ENCODE measurements at places on chromosomes 13 and 19. TPM values are rescaled to one million over a fixed set of nuclear protein-coding genes. Genes with fewer than 3 reads are reported as not detected.

Gene PSG5
- total RNA-seq = 1.3 TPM

Gene ENOX1
- total RNA-seq = 0.78 TPM

Gene TMEM205
- total RNA-seq = 176 TPM

GRCh38 chr19:16836115-16837034 lies 7.2 kb downstream of the SIN3B start:
- no peak for DNase-seq

DNA sequence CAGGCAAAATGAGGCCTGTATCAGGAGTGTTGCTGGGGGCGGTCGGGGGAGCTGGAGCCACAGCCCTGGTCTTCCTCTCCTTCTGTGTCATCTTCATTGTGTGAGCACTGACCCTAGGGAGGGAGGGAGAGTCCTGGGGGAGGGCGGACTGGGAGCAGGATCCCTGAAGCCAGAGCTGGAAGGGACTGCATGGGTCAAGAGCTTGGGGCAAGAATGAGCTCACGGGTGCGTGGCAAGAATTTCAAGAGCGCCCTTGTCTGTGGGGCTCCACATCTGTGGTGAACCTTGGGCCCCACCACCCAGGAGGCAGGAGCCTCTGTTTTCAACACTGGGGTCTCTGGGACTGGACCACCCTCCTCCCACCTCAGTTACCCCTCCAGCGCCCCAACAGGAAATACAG lies 4.7 kb downstream of the SIGLEC7 start:
- no peak for DNase-seq

DNA sequence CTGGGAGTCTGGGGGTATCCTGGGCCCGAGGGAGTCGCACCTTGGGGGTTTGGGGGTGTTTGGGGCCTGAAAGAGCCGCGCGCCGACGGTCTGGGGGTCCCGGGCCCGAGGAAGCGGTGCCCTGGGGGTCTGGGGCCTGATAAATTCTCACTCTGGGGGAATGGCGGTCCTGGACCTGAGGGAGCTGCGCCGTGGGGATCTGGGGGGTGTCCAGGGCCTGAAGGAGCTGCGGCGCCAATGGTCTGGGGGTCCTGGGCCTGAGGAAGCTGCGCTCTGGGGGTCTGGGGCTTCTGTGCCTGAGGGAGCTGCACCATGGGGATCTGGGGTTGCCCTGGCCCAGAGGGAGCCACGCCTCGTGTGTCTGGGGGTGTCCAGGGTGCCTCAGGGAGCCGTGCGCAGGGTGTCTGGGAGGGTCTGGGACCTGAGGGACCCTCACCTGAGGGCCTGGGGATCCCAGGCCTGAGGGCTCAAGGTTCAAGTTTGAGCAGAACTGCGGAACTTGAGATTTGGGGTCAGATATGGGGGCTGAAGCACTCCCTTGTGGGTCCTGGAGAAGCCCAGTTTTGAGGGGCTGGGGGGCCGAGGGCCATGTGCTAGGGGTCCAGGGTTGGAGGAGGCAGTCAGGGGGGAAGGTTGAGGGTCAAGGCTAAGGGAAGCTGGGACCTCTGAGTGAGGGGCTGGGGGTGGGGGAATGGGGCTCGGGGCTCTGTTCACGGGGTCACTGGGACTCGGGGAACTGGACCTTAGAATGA lies 1.1 kb downstream of the HDGFL2 start:
- DNase-seq = no peak

DNA sequence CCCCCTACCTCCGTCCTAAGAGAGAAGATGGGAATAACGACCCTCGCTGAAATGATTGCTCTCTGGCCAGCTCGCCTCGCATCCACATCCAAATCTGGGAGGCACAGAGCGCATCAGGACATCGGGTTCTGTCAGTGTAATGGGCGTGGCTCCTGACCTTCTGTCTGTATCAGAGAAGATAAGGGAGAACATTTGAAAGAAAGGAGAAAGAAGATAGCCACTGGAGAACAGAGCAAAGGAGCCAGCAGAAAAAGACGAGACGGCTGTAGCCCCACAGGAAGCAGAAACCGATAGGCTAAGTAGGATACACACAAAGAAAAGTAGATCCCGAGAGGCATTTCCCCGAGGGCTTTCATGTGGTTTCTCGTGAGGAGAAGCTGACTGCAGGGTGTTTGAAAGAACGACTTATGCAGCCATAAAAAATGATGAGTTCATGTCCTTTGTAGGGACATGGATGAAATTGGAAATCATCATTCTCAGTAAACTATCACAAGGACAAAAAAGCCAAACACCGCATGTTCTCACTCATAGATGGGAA lies 14.0 kb upstream of the GJB2 start:
- no peak for DNase-seq

DNA sequence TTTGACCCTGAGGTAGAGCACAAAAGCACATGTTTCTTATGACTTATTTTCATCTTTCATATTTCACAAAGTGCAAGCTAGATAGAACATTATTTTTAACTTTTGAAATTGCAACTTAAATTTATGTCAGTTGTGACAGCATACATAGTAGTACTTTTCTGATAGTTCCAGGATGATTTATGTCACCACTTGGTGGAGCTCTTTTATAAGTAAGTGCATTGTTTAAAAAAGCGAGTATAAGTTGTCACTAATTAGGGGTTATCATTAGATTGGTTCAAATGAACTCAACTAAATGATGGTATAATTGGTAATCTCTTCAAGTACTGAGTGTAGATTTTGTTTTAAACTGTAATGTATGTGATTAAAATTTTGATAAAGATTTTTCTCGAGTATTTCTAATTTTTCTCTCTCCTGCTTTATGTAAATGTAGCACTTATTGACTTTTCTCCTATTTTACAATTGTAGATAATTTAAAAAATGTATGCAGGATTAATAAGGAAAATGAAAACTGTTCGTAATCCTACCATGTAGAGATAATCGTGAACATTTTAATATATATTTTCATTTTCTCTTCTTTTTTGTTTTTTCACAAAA lies 31.1 kb downstream of the RB1 start:
- DNase-seq = no peak

- peak; percentile 59 for DNase-seq
Measured at GRCh38 chr19:40831502-40832430, 18.5 kb downstream of the CYP2A6 start.

GRCh38 chr13:43353631-43354030 lies 330.2 kb downstream of the DNAJC15 start:
- no peak for DNase-seq

DNA sequence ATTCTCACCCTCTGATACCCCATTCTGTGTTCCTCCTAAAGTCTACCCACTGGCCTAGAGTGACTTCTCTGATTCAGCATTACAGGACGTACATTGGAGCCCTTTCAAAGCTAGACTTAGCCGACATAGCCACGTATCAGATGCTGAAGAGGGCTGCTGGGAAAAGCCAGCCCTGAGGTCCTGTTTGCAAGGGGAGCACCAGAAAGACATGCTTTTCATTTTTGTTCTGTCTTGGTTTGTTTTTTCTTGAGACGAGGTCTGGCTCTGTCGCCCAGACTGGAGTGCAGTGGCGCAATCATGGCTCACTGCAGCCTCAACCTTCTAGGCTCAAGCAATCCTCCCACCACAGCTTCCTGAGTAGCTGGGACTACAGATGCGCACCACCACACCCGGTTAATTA lies 6.3 kb upstream of the ZSWIM4 start:
- no peak for DNase-seq

Data from body of pancreas (tissue), 4 donors.